NCI-H1417 (cell line): ENCODE measurements at places on chromosomes 7 and 10.

DNA sequence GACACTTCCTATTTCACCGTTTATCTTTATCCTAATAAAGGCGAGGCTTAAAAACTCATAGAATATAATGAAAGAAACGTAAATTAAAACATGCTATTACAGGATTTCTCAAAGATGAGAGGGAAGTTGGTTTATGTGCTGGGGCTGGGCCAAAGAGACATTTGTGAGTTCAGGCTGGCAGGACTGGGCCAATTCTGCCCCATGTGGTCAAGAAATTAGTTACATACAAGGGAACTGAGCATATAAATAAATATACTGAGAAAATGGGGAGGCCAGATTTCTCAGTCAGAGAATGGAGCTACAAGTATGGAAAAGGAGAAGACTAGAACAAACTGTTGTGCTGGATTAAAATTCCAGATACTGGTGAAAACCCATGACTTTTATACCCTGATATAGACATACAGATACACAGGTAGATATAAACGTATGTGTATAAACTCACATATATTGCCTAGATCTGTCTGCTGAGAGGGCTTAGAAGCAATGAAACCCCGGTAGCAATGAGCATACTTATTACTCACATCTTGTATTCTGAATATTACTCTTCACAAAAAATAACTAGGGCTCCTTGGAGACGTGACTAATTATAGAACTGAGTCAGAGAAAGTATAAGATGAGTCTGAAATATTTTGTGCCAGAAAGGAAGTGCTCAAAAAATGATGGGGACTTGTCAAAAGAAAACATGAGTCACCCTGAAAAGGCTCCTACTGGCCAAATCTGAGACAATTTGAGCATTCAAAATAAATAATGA is 155.7 kb upstream of the FGFR2 start:
- no peak for DNase-seq

DNA sequence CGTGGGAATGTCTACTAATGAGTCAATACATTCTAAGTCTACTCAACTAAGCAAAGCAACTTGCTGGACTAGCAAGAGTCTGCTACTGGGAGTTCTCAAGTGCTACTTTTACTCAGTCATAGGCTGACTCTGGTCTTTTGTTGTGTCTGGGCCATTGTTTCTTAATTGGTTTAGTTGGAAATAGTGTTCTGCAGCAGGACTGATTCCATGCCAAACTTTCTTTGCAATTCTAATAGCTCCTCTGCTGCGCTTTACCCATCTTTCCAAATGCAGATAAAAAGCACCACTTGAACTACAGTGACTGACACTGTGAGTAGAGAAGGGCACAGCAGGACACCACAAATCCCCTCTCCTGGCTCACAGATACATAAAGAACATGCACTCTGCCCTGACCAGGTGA is 125.7 kb downstream of the CD36 start:
- peak; percentile 83 for DNase-seq

- no peak for DNase-seq
Observed at GRCh38 chr7:25790963-25791362, 361.0 kb upstream of the NFE2L3 start.

- no peak for DNase-seq
Observed at GRCh38 chr7:10560497-10560896, 413.2 kb upstream of the PHF14 start.

- DNase-seq: peak; percentile 40
Observed at GRCh38 chr7:90749774-90750173, 153.7 kb downstream of the CDK14 start.

GRCh38 chr7:113799896-113800295 is 118.9 kb downstream of the PPP1R3A start:
- no peak for DNase-seq

GRCh38 chr7:28771906-28772622 is 186.1 kb downstream of the TRIL start:
- no peak for DNase-seq

DNA sequence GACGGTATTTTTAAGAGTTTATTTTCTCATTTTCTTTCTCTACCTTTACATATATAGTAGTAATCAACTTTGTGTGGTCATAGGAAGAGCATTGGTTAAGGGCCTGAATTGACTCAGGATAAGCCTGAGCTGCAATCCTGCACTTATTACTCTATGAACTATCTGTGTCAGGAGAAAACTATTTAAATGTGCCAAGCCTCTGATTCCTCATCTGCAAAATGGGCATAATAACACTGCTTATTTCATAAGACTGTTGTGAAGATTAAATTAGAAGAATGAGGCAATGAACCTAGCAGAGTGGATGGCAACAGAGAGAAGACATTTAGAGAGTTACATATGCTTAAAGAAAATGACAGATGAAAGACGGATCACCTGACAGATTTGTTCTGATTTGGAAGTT is 175.5 kb downstream of the RELN start:
- DNase-seq: no peak

DNA sequence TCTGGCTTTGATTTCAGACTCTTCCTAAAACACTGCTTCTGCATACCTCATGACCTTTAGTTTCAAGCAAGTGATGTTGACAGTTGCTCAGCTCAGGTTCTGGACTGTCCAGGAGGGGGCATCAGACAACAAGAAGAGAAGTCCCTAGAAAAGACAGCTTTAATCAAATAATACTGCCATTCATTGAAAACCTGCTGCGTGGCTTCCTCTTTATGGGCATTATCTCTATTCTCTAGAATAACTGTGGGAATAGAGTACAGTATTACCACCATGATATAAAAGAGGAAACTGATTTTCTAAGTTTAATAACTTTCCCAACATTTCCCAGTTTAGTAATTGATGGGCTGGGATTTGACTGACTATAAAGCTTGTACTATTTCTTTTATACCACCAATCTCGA is 170.4 kb downstream of the SNX13 start:
- peak; percentile 88 for DNase-seq

- DNase-seq: no peak
Observed at GRCh38 chr7:130279286-130279685, 12.6 kb downstream of the CPA2 start.

GRCh38 chr7:27842851-27843250 is 102.9 kb downstream of the TAX1BP1 start:
- no peak for DNase-seq

GRCh38 chr7:45889367-45890067 is 1.2 kb downstream of the IGFBP1 start:
- peak; percentile 31 for DNase-seq

DNA sequence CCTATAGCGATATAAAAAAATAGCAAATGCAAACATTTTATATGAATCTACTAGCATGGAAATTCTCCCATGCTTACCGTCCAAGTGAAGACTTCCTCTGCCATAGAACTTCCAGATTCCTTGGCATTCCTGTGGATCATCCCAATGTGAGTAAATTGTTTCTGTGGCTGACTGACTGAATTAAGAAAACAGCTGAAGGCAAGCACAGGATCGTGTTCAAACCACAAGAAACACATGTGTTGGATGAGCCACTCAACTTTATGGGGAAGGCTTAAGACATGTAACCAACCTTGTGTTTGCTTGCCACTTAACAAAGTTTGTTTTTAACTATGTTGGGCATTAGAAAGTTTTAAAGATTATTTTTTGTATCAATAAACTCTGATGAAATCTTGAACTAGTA is 2.6 kb upstream of the MYPN start:
- no peak for DNase-seq

- DNase-seq: no peak
Observed at GRCh38 chr7:130473289-130473688, 18.6 kb upstream of the MEST start.

DNA sequence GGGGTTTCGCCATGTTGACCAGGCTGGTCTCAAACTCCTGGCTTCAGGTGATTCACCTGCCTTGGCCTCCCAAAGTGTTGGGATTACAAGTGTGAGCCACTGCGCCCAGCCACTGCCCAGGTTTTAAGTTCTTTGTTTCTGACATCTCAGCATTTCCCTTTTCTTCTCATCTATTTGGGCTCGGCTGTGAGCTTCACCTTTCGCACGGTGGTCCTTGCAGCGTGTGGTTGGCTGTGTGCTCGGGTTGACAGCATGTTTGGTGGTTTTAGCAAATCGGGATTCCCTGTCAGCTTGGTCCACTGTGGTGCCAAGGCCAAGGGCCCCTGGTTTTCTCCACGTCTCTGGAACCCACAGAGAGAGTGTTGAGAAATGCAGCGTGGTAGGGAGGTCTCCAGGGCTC is 138.8 kb downstream of the DNAJB6 start:
- DNase-seq: no peak

GRCh38 chr7:2288503-2288902 is 25.7 kb downstream of the SNX8 start:
- DNase-seq: no peak

DNA sequence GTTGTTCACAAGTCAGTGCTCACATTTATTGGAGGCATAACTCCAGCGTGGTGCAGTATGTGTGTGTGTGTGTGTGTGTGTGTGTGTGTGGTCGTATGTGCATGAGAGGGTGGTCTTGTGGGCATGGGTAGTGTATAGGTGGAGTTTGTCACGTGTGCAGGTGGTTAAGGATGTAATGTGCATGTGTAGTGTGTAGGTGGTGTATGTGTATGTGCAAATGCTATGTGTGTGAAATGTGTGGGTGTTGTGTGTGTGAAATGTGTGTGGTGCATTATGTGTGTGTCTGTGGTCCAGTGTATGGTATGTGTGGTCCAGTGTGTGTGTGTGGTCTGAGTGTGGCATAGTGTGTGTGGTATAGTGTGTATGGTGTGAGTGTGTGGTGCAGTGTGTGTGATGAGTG is 30.3 kb upstream of the PODXL start:
- no peak for DNase-seq

DNA sequence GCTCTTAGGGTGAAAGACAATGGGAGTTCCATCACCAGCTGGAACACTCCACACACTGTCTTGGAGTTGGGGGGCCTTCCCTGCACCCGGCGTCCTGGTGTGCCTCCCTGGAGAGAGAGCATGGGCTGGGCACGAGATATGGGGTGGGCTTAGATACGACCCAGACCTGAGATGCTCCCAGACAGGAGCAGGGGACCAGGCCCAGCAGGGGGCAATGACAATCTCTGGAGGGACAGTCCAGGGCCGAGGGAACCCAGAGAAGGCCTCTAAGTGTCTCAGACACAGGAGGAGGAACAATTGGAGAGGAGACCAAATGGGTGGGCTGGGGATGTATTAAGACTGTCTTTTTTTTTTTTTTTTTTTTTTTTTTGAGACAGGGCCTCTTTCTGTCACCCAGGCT is 40.0 kb downstream of the MYL10 start:
- no peak for DNase-seq

DNA sequence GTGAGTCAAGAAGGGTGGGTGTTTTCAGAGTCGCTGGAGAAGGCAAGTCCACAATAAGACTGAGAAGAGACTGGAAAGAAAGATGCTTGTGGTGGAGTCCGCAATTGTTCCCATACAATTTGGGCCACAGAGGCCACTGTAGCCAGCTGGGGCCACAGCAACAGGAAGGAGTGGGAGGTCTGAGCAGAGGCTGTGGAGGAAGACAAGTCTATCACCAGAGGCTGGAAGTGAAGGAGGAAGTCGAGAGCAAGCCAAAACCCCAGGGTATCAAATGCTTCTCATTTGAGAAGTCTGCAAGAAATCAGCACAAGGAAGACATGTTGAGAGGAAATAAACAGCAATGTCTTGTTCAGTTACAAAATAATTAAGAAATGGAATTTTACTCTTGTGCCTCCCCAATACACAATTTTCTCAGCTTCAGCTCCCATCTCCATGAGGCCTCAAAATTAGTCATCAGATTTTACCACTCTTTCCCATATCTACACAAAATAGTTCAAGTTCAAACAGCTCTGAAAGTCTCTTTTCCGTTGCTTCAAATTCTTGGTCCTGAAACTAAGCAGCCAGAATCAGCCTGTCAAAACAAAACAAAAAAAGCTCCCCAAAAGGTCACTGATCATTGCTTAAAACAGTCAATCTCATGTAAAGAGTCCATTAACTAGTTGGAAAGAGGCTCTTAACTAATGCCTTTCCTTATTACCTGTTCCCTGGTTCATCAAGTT is 31.6 kb downstream of the SLC16A12 start:
- no peak for DNase-seq

GRCh38 chr7:157291404-157292080 is 45.3 kb upstream of the DNAJB6 start:
- no peak for DNase-seq

- no peak for DNase-seq
Observed at GRCh38 chr10:14736600-14737081, 38.1 kb downstream of the FAM107B start.

- no peak for DNase-seq
Observed at GRCh38 chr7:38428041-38428440, 154.6 kb upstream of the TARP start.

- DNase-seq: no peak
Observed at GRCh38 chr10:130844310-130844709, 467.2 kb downstream of the TCERG1L start.

- no peak for DNase-seq
Observed at GRCh38 chr10:71079761-71080380, 132.5 kb upstream of the UNC5B start.

- DNase-seq: no peak
Observed at GRCh38 chr10:114653926-114654325, 4.1 kb downstream of the ABLIM1 start.

DNA sequence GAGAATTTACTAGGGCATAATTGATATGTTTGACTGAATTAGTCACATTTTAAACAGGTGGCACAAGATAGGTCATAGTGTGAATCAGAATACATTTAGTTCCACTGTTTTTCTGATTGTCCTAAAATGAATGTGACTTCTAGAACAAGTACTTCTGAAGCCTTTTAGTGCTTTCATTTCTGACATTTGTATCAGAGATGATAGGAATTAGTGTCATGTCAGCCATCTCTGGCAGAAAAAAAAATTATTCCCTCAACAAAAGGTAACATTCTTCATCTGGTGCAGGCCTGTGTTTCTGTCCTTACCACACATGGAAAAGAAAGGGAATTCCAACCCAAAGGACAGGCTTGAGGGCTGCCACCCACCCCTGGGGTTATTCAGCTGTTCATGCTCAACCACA is 21.3 kb downstream of the GRM8 start:
- DNase-seq: no peak

GRCh38 chr10:123930340-123931001 is 38.9 kb upstream of the CPXM2 start:
- DNase-seq: no peak

DNA sequence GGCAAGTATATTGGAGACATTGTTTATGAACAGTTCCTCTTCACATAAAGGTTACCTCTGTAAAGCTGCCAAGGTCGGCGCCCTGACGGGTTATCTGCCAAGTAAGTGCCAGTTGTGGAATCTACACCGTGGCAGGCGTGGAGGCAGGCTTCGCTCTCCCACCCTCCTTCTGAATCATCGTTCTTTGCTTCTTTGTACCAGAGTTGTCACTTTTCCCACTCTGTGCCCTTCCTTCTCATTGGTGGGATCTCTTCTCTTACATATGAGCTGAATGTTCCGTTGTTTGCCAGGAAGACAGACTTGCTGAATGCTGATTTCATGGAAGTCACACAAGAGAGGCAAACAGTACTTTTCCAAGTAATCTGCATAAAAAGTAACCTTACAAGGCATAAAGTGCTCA is 40.6 kb upstream of the PTPRZ1 start:
- DNase-seq: peak; percentile 90

- no peak for DNase-seq
Observed at GRCh38 chr7:116451957-116452729, 47.4 kb upstream of the CAV2 start.

GRCh38 chr10:8628351-8628750 is 573.9 kb downstream of the GATA3 start:
- DNase-seq: no peak

GRCh38 chr10:4405828-4406227 is 420.2 kb upstream of the AKR1E2 start:
- no peak for DNase-seq
